ENCODE measurements at places on chromosomes 6 and 20.

GRCh38 chr6:139129284-139129683, 5.6 kb upstream of the HECA start:
- no peak for DNase-seq

DNA sequence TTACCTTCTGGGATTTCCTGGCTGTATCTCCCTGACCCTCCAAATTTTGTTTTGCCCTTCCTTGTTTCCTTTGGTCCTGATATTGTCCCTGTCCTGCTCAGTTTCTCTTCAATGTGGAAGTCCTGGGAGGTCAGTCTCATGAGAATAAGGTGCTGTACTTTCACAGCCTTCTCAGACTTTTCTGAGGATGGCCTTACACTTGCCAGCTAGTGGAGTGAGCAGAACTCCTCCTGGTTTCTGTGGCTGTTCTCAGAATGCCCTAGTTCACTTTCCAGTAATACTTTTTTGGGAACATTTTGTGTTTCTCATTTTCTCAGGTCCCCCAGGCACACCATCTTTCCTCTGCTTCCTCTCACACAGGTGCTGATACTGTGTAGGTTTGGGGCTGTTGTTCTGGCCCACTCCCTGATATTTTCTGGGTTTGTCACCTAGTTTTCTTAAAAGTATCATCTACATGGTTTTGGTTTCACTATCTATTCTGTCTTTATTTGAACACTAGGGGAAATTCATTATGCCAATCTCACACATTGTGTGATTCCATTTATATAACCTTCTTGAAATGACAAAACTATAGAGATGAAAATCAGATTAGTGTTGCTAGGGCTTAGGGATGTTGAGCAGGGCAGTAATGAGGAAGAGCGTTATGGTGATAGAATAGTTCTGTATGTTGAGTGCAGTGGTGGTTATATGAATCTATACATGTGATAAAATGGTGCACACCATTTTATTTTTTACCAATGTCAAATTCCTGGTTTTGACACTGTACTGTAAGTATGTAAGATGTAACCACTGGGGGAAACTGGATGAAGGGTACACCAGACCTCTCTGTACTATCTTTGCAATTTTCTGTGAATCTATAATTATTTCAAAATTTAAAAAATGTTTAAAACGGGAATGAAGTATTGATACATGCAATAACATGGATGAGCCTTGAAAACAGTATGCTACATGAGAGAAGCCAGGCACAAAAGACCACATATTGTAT, 27.2 kb upstream of the BRPF3 start:
- DNase-seq: no peak

GRCh38 chr6:134590004-134590403, 272.1 kb upstream of the SGK1 start:
- DNase-seq: no peak

GRCh38 chr20:63836458-63837344, 5.6 kb upstream of the ZBTB46 start:
- DNase-seq: no peak

- no peak for DNase-seq
Observed at GRCh38 chr20:1165521-1165920, 19.3 kb downstream of the TMEM74B start.

GRCh38 chr6:109139109-109139508, 43.8 kb downstream of the CEP57L1 start:
- no peak for DNase-seq

- no peak for DNase-seq
Observed at GRCh38 chr20:41444821-41445220, 78.2 kb upstream of the EMILIN3 start.

- no peak for DNase-seq
Observed at GRCh38 chr6:54191461-54191860, 80.2 kb downstream of the MLIP start.

- no peak for DNase-seq
Observed at GRCh38 chr6:94005835-94006234, 586.5 kb upstream of the EPHA7 start.

DNA sequence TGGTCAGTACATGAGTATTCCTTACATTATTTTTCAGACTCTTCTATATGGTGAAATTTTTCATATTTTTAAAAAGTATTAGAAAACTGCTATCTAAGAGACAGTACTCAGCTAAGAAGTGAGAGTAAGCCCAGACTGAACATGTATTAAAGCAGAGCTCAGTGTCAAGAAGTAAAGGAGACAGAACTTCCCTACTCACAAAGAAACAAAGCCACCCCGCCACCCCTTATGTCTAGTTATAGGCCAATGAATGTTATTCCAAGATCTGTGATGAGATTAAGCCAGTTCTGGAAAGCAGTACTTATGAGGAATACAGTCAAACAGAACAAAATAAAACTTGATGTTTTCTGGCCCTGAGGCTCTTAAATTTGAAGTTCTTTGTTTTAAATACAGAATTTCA, 114.5 kb downstream of the RNGTT start:
- DNase-seq: no peak

GRCh38 chr6:41043151-41043550, 884 bp downstream of the TSPO2 start:
- DNase-seq: no peak

DNA sequence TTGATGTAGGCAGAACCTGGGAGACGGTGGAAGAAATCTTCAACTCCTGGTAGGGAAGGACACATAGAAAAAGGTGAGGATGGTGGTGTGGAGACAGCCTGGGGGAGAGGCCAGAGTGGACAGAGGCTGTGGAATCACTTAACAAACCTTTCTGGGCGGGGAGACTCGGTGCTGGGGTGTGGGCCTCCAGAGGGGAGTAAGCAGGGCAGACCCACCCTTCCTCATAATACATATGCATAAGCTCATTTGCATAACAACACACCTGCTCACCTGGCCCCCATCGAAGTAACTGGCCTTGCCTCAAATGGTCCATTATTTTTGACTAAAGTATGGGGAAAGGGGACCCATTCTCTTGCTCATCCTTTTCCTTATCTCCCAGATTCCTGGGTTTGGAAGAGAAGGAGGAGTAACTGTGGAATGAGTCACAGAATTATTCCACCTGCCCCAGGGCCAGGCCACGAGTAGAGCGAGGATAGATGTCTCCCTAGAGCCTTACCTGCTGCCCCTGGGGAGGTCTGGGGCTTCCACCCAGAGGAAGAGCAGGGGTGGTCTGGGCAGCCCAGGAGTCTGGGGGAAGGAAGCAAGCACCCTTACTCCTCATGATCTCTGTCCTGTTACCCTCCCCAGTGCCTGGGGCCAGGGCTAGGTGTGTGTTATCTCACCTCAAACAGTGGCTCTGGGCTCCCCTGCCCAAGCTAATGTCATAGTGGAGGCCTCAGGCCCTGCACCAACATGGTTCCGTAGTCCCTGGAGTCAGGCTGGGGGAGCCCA, 10.7 kb upstream of the VEGFA start:
- DNase-seq: no peak

DNA sequence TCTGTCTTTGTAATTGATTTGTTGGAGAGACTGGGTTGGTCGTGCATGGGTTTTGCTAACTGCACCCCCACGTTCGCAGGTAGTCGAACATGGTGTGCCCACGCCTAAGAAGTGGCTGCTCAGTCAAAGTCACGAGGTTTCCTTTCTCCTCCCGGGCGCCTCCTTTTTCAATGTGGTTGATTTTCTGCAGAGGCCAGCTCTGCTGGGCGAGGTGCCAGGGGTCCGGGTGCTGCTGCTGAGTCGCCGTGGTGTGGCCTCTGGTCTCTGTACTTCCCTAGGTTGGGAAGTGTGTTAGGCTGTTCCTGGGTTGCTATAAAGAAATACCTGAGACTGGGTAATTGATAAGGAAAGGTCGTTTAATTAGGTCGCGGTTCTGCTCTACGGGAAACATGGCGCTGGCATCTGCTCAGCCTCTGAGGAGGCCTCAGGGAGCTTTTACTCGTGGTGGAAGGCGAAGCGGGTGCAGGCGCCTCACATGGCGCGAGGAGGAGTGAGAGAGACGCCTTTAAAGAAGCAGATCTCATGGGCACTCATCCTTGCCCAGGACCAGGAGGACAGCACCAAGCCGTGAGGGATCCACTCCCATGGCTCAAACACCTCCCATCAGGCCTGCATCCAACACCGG, 14.1 kb downstream of the OSBPL2 start:
- no peak for DNase-seq

DNA sequence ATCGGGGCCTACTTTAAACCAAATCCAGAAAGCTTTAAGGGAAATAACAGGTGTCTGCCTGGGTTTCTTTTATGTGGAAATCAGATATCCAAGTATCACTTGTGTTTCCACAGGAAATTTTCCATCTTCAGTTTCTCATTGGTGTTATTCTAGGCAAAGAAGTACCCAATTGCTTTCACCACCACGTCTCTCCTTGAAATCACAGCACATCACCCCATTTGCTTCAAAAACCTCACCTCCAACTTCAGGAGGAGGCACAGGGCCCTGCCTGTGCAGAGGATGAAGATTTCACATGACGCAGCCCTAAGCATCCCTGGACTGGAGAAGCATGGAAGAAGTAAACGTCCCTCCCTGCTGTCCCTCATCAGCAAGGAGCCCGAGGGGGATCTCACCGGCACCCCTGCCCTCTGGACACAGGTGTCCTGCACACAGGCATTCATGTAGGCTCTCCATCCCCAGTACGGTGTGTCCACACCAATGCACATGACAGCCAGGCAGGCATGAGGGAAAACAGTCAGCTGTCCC, 182.3 kb downstream of the TBXT start:
- DNase-seq: no peak

GRCh38 chr6:16600026-16600425, 161.2 kb downstream of the ATXN1 start:
- DNase-seq: no peak

DNA sequence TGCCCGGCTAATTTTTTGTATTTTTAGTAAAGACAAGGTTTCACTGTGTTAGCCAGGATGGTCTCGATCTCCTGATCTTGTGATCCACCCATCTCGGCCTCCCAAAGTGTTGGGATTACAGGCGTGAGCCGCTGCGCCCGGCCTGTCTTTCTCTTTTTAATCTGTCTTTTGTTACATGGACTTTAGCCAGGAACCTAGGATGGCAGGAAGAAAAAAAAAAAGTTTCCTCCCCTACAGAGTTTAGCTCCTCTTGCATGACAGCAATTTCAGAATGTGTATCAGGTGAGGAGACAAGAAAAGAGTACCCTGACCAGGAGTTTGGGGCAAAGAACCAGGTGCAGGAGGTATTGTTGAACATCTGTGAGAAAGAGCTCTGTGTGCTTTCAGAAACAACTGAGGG, 21.4 kb upstream of the TXLNB start:
- DNase-seq: no peak

- DNase-seq: no peak
Observed at GRCh38 chr20:51799401-51799860, 2.9 kb downstream of the SALL4 start.

- DNase-seq: no peak
Observed at GRCh38 chr20:15318682-15319081, 981.3 kb upstream of the FLRT3 start.

- no peak for DNase-seq
Observed at GRCh38 chr6:49852975-49853374, 13.4 kb downstream of the CRISP1 start.

DNA sequence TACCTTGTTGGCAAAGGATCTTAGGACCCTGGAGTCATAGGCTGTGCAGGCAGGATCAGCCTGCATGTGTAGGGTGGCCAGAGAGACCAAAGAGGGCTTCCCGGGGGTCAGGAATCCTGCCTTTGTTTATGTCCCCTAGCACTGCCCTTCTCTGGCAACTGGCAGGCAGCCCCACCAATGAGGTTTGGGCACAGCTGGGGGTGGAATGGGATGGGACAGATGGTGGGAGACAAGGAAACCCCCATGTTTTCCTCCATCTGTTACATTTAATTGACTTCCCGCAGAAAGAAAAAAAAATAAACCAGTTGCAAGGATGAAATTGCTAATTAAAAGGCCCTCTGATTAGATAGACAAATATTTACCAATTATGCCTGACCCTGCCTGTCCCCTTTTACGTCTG, 27.6 kb downstream of the CD40 start:
- DNase-seq: no peak

- DNase-seq: no peak
Observed at GRCh38 chr6:835476-836160, 142.7 kb upstream of the EXOC2 start.

DNA sequence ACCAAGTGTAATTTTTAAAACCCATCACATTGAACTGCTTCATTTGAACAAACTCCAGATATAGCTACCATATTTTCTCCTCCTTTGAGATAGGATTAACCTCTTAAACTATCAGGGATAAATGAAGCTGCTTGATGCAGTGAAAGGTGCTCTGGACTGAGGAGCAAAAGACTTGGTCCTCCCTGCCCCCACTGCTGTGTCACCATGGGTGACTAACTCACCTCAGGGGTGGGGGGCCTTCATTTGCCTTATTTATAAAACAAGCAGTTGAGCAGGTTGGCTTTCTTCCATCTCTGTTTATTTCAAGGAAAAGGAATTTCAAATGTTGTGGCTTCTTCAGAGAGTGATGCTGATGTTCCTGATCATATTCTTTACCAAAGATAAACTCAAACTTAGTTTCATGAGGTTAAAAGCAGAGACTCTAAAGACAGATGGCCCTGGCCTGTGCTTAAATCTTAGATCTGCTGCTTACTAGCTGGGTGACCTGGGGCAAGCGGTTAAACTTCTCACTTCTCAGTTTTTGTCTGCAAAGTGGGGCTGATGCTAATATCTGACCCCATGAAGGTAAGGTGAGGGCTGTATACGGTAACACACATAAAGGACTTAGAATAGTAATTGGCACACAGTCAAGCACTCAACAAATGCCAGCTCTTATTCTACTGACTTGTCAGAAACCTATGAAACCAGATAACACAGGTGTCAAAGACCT, 50.5 kb downstream of the FHL5 start:
- no peak for DNase-seq

DNA sequence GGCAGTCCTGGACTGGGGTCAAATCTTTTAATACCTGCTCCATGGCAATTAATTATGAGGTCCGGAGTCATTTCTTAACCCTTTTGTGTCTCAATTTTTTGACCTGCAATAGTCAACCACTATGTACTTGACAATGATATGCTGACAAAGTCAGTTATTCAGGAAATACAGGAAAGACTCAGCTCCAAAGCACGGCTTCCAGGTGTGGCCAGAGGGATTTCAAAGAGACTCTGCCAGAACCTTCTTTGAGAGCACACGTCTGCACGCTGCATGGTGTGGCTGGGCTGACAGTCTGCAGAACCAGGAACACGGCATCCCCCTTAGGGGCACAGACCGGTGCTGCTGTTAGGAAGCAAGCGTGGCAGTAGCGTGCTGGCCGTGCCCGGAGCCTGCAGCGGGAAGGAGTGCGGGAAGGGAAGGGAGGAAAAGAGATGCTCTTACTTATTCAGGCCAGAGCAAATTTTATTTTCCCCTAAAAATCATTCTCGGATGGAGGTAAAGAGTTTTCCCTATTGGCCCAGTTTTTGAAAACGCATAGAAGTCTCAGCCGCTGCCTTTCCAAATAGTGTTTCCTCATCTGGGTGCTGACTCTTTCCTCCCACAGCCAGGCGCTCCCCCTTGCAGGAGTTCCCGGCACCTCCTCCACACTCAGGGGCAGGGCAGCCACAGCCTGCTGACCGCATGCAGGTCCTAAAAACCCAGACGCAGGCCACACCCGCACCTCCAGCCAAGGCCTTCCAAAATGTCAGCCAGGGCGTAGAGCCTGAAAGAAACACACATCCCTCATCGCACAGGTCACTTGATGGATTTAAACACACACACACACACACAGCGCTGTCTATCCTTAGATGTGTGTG, 187.4 kb upstream of the SNX9 start:
- DNase-seq: no peak

Data from stimulated activated CD4-positive, alpha-beta T cell treated with anti-CD3 and anti-CD28 coated beads, Interleukin-1b, Interleukin-23, amount 100 ng/mL, for 24 hours (primary cell).